ENCODE measurements at places on chromosomes 11 and 22. TPM values are rescaled to one million over a fixed set of nuclear protein-coding genes. Genes with fewer than 3 reads are reported as not detected.

DNA sequence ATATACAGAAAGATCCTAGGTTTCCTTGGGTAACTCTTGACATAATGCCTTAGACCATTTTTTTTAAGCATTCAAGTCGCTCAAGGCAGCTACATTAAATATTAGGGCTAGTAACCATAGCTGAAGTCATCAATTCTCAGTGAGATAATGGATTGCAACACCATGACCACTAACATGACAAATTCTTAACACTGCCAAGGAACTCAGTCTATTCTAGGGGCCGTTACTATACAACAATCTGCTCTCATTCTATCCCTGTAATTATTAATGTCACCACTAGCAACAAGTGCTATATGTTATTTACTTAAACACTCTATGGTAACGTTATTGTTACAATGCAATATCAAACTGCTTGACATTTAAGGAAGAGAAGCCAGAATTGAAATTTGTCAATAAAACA lies 3.2 kb upstream of the STK33 start:
- DNase-seq = peak; percentile 37

GRCh38 chr11:42913731-42914130 lies 398.1 kb upstream of the API5 start:
- no peak for DNase-seq

DNA sequence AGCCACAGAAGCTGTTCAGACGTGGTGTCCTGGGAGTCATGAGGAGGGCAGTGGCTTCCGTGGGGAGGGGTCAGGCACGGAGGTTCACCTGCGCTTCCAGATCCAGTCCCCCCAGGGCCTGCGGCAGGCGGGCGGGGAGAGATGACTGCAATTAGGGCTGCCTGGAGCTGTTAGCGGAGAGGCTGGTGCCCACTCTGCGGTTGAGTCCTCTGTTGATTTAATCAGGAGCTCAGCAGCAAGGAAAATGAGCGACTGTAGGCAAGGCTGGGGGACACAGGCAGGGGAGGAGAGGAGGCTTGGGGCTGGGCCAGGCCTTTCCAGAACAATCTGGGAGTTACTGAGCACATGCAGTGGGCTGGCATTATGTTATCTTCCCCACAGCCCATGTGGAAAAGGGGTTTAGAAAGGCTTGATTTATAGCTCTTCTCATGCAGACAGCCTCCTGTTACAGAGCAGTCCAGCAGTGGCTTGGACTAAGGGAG lies 13.1 kb downstream of the PLCB3 start:
- no peak for DNase-seq

DNA sequence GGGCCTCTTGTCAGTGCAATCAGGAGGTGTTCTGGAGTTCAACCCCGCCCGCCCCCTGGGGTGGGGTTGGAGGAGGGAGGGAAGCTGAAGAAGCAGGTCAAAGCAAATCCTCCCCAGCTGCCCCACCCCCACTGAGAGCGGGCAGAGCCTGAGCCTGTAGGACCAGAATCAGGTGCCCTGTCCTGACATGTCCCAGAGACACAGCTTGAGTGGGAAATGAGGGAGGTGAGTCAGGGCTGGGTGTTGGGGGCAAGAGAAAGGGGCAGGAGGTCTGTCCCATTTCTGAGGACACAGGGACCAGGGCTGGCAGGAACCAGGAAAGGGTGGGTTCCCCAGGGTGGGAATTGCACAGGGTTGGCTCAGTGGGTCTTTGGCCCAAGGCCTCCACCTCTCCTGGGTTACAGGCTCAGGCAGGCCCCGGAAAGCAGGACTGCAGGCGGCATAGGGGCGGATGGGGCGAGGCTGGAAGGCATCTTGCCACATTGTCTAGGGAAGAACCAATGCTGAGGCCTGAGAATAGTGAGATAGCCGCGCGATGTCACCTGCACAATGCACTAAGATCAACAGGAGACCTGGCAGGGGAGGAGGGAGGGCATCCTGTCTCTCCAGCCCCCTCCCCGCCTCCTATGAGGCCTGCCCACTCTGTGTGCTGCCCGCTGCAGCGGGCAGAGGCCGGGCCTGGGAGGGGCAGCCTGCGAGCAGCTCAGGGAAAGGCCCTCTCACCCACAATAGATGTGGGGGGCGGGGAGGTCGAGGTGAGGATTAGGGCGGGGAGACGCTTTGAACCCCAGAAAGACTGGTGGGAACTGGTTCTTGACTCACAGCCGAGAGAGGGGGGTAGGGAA lies 32.4 kb downstream of the NECTIN1 start:
- peak; percentile 81 for DNase-seq

Gene SMIM35
- total RNA-seq = not detected

Gene ANO5
- total RNA-seq = not detected

Gene RASL10A
- total RNA-seq = 2.1 TPM
